ENCODE measurements at places on chromosomes 2 and 18.

DNA sequence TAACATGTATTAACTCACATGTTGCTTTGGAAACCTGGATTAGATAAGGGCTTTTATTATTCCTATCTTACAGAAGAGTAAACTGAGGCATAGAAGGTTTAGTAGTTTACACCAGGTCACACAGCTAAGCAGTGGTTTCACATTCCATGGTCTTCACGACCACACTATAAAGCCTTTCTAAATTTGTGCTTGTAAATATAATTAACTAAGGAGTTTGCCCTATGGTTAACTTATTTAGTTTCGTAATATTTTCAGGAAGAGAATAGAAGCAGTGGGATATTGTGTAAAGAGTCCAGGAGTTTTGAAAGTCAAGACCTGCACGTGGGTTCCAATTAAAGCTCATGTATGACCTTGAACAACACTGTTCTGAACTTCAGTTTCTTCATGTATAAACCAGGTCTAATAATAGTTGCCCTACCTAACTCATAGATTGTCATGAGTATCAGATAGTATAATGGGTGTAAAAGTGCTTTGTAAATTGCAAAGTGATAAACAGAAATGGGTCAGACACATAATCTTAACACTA lies 19.5 kb upstream of the SOS1 start:
- no peak for DNase-seq

DNA sequence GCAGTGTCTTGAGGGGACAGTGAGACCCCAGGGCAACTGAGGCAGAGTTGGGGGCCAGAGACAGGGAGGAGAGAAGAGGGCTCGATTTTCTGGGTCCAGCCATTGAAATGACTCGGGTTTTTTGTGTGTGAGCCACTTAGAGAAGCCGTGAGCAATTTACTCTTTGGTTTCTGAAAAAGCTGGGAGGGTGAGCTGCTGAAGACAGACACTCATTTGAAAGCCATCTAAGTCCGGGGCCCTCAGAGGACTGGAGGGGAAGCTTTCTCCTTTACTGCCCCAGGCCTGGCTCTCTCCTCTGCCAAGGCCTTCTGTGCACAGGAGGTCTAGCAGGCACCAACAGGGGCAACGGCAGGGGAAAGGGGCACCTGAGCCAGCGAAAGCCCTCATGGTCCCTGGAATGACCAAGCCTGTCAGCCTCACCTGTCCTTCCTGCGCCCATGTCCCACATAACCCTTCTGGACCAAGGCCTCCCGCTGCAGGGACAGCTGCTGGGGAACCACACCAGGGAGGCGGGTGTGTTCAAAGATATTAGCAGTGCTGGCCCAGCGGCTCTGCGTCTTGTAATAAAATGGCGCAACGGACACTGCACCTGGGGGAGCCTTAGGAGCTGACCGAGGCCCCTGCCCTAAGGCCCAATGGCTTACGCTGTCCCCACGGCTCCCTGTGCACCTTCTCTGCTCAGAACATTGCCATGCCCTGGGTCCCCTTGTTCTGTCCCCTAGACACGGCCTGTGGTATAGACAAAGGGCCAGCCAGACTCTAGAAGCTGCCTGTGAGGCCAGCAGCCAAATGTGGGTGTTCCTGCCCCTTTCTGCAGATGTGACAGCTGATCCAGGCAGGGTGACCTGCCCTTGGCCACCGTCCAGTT lies 45.8 kb downstream of the HS6ST1 start:
- no peak for DNase-seq

DNA sequence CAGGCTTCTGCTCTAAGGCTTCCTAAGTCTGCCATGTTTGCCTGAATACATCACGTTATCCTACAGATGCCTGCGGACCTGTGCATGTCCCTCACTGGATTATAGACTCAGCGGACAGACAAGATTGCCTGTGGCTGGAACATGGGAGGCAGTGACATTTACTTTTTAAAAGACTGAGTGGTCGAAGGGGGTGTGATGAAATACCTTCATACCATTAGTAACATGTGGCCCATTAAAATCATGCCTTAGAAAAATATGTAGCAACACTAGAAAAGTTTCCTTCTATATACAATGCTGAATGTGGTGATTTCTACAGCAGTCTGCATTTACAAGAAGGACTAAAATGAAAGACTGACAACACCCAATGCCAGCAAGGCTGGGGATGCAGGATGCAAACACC lies 154.4 kb downstream of the ASB1 start:
- DNase-seq: no peak

DNA sequence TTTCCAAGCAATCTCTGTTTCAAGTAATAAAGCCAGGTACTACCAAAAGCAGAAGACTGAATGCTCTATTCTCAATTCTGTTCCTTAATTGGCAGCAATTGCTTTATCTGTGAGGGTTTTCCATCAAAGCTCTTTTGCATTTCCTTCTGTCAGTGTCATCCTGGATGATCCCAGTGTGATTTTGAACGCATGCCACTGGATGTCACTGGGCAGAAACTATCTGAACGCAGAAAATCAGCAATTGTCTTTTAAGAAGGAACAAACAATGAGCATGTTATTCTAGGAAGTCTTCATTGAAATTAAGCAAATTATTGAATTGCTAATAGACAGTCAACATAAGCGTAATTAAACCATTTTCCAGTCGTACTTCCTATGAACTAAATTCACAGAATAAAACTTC lies 259.0 kb upstream of the REG3G start:
- no peak for DNase-seq

DNA sequence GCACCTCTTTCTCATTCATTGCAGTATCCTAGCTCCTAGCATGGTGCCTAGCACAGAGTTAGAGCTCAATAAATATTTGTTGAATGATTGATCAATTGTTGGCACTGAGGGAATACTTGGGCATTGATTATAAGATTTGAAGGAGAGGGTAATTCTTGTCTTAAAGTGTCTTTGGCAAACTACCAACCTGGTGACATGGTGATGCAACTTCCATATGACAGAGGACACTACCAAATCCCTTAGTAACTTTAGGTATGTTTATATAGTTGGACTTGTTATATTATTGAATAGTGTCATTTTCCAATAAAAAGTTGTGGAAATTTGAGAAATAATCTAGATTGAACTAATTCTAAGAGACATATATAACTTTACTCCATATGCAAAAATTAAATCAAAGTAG lies 58.6 kb upstream of the CHMP1B start:
- no peak for DNase-seq

DNA sequence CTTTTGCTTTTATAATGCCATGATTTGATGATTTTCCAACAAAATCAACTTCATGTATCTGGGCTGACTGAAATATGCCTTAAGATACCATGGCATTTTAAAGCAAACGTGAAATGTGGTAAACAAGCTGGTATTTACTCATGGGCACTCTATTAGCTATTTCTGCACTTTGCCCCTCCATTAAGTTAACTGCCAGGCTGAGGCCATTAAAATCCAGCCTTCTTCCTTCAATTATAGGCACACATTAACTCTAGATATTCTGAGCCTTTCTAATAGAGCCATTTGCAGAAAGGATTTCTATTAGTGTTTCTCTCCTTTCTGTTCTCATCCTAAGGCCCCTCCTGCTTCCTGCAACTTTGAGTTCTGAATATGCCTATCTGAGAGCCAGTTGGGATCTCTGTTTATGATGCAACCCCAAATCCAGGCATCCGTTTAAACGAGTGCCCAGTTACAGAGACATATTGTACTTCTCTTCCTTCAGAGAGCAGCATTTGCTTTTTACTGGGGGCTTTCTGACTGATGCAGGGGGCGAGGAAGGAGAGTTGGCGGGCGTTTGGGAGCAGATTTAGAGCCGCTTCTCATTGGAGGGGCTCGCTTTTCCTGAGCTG lies 1.6 kb upstream of the KCNJ3 start:
- no peak for DNase-seq

GRCh38 chr2:78304678-78305077 lies 720.8 kb upstream of the REG3G start:
- no peak for DNase-seq

DNA sequence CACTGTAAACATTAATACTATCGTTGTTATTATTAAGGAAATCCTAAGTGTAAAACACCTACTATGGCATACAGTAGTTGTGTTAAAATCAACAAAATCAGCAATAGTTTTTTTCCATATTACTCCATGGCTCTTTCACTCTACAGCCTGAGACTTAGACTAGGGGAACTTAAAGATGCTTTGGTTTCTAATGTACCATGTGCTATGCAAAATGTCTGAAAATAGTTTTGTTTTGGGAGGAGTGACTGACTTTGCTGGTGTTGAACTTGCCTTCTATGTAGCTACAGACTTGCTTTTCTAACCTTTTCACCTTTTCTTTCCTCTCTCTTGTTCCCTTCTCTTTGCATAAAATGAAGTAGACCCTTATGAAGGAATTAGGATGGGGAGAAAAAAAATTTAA lies 159.0 kb upstream of the CCDC195 start:
- no peak for DNase-seq

DNA sequence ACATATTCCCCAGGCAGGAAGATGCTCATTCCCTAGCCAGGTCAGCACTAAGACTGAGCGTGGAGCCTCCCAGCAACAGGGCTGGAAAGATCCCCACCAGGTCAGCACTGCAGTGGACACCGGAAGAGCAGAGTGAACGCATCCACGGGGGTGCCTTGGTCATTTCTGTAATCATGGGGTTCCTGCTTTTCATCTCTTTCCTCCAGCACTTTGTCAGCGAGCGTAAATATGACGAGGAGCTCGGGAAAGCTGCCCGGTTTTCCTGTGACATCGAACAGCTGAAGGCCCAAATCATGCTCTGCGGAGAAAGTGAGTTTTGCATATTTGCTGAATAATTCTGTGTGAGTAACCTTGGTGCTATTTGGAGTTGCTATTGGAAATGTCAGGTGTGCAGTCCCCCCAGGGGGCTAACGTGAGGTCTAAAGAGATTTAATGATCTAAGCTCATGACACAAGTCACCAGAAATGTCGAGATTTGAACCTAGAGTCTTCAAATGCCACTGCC lies 40.1 kb downstream of the KCTD18 start:
- DNase-seq: no peak

GRCh38 chr2:173017646-173018420 lies 57.8 kb upstream of the MAP3K20 start:
- DNase-seq: no peak

- no peak for DNase-seq
Observed at GRCh38 chr2:1277634-1278033, 135.6 kb upstream of the TPO start.

- no peak for DNase-seq
Observed at GRCh38 chr2:136171223-136171622, 53.3 kb upstream of the CXCR4 start.

DNA sequence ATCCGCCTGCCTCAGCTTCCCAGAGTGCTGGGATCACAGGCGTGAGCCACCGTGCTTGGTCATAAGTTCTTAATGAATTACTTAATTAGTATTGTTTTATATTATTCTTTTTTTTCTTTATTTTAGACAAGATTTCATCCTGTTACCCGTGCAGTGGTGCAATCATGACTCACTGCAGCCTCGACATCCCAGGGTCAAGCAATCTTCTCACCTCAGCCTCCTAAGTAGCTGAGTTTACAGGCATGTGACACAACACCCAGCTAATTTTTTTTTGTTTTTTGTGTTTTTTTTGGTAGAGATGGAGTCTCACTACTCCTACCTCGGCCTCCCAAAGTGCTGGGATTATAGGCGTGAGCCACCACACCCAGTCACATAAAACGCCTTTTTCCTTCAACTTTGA lies 17.3 kb downstream of the C2orf42 start:
- no peak for DNase-seq

GRCh38 chr2:239887604-239888003 lies 137.5 kb downstream of the NDUFA10 start:
- DNase-seq: no peak

GRCh38 chr2:65177751-65178442 lies 48.0 kb upstream of the RAB1A start:
- no peak for DNase-seq

DNA sequence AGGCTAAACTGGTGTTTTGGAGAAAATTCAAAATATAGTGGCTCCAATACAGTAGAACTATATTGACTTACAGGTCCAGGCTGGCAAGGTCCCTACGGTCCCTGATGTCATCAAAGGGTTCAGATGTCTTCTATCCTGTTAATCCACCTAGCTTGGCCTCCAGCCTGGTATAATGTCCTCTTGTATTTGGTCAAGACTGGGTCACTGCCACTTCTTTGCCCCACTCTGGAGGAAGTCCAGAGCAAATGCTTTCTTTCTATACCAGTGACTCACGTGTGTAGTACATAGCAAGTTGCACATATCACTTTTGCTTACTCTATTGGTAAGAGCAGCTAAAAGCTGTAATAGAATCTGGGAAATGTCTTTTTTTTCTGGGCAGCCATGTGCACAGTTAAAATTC lies 80.8 kb downstream of the LCLAT1 start:
- no peak for DNase-seq

GRCh38 chr18:76986406-76986805 lies 146.2 kb downstream of the MBP start:
- no peak for DNase-seq

GRCh38 chr18:48740851-48741485 lies 202.1 kb downstream of the CTIF start:
- no peak for DNase-seq

- no peak for DNase-seq
Observed at GRCh38 chr2:229150317-229150716, 120.8 kb downstream of the PID1 start.

DNA sequence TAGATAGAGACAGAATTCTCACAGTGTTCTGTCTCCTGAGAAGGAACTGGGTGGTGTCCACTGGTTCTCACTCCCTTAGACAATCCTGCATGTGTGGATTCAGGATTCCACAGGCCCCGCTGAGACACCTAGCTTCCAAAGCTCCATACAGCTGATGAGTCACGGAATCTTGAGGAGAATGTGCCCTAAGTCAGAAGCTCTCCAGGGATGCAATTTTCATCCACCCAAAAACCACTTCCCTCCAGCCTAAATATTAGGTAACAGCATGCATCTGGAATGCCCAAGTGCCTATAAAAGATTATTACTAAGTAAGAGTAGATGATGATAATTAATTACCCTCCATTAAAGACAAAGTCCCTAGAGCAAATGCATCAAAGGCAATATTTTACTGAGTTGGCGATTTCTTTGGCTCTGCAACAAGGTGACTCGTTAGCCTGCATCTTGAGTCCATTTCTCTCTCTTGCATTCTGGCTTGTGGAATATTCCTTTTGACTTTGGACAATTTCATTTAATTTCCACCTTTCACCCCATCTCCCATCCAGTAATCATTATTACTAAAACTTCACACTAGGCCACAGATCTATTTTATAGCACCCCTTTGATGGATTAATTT lies 475.1 kb downstream of the TNS1 start:
- no peak for DNase-seq

GRCh38 chr18:3402982-3403451 lies 47.0 kb upstream of the TGIF1 start:
- no peak for DNase-seq
